ENCODE measurements at places on chromosomes 4 and X.
A peak's percentile ranks its signal among the peaks of the same experiment; 100 is the strongest.

DNA sequence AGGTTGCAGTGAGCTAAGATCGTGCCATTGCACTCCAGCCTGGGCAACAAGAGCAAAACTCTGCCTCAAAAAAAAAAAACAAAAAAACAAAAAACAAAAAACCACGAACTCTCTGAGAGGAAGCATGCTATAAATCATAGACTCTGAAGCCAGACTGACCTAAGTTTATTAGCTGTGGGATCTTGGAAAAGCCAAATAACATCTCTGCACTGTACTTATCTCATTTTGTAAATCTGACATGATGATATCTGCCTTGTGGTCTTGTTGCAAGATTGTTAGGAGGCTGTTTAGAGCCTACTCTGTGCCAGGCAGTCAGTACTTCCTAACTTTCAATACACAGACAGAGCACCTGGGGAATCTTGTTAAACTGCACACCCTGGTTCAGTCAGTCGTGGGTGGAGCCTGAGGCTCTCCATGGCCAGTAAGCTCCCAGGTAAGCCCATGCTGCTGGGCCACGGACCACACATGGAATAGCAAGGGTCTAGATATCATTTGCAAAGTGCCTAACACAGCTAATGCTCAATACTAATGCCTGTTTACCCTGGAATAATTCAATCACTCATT is 107.6 kb upstream of the SMIM10 start:
- DNase-seq: no peak

GRCh38 chrX:148555101-148555500 is 54.7 kb downstream of the AFF2 start:
- no peak for DNase-seq

- DNase-seq: no peak
Measured at GRCh38 chr4:79472693-79473438, 64.8 kb upstream of the GK2 start.

- no peak for DNase-seq
Measured at GRCh38 chrX:122857734-122858133, 326.3 kb upstream of the GRIA3 start.

DNA sequence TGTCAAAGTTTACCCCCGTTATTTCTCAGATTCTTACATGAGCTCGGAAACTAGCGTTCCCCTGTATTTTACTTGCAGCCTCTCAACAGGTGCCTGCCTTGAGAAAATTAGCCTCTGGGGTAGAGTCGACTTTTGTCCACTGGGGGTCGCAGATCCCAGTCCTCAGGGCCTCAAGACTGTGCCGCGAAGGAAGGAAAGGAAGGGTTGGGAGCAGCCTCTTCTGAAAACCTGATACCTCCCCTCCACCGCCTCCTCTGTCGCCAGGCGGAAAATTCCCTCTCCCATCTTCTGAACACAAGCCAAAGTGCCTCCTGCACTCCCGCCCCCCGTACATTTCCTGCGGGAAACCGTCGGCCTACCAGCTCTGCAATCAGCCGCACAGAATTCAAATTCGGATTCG is 44.4 kb upstream of the TMSB15B start:
- DNase-seq: peak; percentile 10

DNA sequence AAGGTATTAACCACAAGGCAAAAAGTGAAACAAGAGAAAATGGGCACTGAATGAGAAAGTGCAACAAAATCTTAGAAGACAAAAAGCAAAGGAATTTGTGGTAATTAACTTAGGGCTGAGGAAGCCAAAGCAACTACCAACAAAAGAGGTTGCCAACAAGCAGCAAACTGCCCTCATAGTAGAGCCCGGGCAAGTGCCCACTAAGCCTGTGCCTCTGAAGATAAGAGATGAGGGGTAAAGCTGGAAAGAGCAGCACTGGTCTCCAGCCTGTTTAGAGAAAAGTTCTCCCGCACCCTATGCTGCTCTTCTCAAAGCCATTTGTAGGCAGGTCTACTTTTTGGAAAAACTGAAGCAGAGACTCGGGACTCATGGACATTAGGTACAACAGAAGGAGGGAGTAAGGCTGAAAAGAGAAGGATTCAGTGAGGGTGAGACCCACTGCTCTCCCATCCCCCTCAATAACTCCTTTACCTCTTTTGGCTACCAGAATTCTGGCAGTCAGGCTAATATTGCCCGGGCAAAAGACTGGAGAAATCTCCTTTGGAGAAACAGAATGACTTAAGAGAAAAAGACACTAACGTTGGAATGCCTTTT is 29.6 kb upstream of the KCNE5 start:
- no peak for DNase-seq

- DNase-seq: no peak
Measured at GRCh38 chrX:17375637-17376430, 834 bp downstream of the NHS start.

DNA sequence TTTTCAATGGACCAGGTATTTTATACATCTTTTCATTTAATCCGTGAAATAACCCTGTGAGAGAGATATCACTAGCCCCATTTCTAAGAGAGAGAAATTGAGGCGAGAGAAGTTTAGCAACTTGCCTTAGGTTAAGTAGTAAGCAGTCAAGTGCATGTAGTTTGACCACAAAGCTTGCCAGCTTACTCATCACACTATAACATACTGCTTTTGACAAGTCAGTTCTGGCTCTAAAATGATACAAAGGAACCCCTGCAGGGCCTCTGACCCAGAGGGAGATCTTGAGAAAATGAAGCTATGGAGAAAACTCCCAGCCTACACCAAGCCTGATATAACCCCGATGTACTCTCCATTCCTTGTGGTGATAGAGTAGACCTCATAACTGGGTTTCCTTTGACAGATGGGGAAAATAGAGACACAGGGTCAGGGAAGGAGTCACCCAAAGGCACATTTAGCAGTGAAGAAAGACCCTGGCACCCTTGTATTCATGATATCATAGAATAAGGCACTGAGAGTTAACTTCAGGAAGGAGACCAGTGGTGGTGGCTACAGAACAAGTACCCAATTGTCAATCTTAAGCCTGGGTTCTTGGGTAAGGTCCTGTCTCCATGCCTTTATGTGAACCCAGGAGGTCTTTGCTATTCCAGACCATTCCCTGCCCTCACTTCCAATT is 60.2 kb upstream of the MSN start:
- DNase-seq: no peak

DNA sequence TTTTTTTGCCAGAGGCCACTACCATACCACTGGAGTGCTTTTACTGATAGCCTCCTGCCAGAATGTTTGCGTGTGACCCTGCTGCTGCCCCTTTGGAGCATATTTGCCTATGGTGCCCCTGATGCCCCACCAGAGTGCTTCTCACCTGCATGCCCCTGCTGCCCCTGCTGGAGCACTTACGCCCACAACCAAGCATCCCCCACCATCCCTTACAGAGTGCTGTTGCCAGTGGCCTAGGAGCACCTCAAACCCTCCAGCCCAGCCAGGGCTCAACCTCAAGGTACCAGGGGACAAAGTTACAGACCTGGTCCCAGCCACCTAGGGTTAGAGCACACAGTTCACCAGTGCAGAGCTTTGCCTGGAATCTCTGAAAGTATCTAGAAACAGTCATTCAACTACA is 207.2 kb downstream of the CFAP299 start:
- DNase-seq: no peak

- no peak for DNase-seq
Measured at GRCh38 chr4:71133491-71133890, 140.0 kb downstream of the DCK start.

GRCh38 chr4:158884280-158884679 is 115.5 kb downstream of the FNIP2 start:
- no peak for DNase-seq

GRCh38 chrX:39815631-39816030 is 282.1 kb downstream of the BCOR start:
- no peak for DNase-seq

GRCh38 chr4:52081216-52081615 is 30.1 kb downstream of the SPATA18 start:
- no peak for DNase-seq

GRCh38 chrX:101605146-101605545 is 12.7 kb downstream of the ARMCX6 start:
- no peak for DNase-seq

- no peak for DNase-seq
Measured at GRCh38 chr4:42149004-42149403, 3.5 kb downstream of the BEND4 start.

- peak; percentile 24 for DNase-seq
Measured at GRCh38 chr4:37802068-37802666, 24.3 kb upstream of the PGM2 start.

DNA sequence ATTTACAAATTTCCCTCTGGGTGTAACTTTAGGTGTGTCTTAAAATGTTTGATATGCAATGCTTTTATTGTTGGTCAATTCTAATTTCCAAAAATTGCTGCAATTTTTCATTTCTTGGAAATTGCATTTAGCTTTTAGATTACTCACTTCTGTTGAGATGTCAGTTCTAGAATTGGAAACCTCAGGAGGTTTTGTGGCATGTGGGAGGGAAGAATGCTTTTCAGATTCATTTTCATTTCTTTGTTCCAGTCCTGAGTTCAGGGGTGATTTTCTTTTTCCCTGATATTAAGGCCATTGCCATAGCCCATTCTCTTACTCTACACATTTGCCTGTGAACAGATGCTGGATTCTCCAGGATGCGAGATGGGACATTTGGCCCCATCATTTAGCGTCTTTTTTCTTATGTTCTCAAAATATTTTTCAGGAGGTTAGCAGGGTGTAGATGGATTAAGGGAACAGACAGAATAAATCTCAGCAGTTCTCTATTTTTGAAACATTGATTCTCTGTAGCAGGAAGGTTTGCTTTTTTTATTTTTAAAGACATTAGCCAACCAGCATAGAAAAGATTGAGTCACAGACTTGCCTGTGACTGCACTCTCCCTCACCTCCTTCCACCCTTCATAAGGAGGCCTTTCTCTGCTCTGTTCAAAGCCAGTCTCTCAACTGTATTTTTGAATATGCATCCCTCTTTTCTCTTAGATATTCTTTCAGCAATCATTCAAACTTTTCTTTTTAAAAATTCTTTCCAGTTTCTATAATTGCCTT is 238.4 kb upstream of the ANXA3 start:
- DNase-seq: no peak

GRCh38 chr4:183863155-183863825 is 41.8 kb upstream of the STOX2 start:
- no peak for DNase-seq

DNA sequence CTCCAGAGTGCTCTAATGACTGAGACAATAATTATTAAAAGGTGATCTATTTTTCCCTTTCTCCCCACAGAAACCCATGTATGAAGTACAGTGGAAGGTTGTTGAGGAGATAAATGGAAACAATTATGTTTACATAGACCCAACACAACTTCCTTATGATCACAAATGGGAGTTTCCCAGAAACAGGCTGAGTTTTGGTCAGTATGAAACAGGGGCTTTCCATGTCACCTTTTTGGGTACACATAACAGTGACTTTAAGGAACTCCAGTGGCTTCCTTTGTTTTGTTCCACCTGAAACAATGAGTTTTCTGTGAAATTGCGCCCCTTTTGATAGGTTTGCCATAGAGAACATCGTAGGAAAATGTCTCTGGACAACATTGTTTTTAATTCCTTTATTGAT is 69.6 kb downstream of the KIT start:
- DNase-seq: no peak

DNA sequence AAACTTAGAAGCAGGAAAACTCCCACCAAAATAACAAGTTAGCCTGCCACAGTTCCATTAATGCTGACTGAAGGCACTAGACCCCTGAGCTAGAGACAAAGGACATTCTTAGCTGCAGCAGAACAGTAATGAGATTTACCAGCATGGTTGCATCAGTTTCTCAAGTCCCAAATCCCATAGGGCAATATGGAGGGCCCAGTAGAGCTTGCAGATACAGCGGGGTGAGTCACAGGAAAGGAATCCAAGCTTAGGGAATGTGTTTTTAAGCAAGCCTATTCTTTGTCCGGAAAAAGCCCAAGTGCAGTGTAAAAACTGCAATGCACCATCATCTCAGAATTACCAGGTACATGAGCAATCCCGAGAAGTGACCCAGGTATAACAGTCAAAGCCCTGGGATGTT is 51.3 kb upstream of the EXOC1L start:
- no peak for DNase-seq

DNA sequence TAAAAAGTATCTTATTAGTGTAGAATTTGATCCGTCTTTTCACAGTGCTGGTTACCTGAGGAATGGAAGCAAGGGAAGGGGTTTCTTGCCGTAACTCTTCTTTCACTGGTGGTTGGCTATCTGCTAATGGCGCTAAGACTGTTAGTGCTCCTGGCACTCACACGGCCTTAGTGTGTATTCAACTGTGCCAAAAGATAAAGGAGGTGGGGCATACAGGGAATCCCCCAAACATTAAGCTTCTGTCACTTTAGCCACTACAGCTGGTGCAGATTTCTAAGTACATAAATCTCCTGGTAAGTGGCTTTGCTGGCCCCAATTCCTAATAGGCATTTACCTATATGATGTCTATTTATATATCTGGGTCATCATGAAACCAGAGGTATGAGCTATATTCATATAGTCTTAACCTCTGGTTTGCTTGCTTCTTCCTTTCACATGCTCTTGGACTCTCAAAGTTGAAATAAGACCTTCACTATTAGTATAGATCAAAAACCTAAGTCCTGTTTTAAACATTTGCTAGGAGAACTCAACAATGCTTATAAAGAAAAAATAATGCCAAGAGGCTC is 95.1 kb downstream of the TSPAN7 start:
- peak; percentile 81 for DNase-seq

DNA sequence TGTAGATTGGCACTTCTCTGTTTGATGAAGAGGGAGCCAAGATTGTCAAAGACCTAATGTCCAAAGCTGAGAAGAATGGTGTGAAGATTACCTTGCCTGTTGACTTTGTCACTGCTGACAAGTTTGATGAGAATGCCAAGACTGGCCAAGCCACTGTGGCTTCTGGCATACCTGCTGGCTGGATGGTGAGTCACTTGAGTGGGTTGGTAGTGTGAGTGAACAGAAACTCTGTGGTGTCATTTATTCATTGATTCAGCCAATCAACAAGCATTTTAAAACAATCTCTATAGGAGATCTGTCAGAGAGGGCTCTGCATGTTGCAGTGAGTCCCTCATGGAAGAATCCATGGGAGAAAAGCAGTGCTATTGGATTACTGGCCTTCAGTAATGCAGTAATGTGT is 16.3 kb downstream of the TAF9B start:
- no peak for DNase-seq

DNA sequence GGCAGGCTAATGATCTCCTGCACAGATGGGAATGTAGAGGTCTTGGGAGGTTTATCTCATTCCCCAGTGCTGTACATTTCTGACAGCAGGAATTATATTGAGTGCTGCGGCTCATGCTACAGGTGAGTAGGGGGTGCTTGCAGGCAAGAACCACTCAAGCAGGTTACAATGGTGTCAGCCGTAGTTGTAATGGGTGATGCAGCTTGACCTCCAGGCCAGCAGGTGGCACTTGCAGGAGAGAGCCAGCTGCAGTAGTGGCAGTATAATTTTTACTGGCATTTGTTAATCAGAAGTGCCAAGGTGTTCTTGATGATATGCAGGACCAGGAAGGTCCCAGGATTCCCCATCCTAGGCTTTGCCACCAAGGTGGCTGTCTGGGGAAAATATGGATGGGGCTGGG is 759.6 kb upstream of the NDST4 start:
- no peak for DNase-seq

- DNase-seq: no peak
Measured at GRCh38 chrX:4091046-4091760, 377.8 kb upstream of the PRKX start.
